HFFc6 (cell line): ENCODE measurements at places on chromosomes 2 and 18. TPM values are rescaled to one million over a fixed set of nuclear protein-coding genes. Genes with fewer than 3 reads are reported as not detected.
A peak's percentile ranks its signal among the peaks of the same experiment; 100 is the strongest.

DNA sequence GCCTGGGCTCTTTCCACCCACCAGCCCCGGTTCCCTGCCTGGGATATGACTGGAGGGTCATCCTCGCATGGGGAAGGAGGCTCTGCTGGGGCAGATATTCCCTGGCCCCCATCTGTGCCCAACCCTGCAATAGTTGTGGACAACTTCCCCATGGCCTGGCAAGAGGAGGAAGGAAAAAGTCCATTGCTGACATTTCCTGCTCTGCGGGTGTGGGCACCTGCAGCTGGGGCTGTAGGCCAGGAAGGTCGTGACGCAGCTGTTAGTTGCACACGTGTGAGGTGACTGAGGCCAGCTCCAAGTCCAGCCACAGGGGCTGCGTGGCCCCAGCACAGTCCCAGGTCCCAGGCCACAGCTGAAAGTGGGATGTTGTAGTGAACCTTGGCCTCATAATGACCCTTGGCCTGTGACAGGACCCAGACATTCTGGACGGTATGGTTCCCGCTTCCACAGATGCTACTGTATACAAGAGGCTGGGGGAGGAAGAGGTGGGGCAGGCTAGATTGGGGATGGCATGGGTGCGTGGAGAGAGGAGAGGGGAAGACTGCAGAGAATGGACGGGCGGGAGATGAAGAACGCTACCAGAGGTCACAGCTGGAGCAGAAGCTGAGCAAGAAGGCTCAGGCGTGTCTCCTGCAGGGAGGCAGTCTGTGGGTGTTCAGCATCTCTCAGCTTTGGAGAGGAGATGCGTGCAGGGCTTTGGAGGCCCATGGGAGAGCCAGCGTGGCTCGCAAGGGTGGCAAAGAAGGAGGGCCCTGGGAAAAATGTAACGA, 22.1 kb downstream of the OTOF start:
- DNase-seq: no peak

DNA sequence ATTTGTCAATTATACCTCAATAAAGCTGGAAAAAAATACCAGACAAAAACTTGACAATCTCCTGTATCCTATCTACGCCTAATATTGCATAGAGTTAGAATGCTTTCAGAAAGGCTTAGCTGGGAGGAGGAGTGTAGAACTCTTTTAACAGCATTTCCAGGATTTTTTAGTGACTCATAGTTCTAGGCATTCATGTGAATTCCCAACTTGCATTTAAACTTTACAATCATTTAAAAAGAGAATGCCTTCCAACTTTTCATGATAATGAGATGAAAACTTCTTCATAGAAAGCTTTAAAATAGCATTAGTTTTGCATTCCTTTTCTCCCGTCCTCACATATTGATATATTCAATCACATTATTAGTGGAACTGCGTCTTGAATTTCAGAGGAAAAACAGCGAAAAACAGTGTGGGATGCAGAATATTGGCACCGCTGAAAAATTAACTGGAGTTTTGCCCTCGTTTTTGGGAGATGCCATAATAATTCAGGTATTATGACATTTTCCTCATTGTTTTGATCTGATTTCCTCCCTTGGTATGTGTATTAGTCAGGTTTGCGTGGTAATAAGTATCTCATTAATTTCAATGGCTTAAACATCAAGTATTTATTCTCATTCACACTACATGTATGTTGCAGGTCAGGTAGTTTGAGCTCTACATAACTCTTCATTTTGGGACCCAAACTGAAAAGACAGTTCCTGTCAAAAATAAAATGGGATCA, 293.2 kb upstream of the FIGN start:
- peak; percentile 4 for DNase-seq

DNA sequence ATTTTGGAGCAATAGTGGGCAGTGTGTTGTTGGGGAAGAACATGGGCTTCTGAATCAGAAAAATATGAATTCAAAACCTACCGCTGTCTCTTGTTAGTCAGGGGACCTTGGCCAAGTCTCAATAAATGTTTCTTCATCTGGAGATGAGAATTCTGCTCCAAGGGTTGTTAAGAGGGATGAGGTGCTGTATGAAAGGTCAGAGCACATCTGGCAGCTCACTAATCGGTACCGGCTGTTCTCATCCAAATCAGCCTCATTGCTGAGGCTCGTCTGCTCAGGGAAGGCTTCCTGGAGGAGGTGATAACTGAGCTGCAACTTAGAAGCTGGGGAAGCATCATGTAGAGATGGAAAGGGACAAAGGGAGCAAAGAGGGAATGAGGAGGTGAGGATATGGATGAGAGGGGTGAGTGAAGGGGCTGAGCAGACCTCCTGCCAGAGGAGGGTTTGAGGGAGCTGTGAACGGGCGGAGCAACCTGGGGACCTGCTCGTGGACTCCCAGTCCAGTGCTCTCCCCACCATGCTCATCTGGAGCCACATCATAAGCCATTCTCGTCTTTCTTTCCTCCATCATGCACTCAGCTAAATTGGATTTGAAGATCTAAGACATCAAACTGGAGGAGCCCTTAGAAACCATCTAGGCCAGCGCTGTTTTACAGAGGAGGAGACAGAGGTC, 47.4 kb downstream of the GREB1 start:
- DNase-seq: no peak

DNA sequence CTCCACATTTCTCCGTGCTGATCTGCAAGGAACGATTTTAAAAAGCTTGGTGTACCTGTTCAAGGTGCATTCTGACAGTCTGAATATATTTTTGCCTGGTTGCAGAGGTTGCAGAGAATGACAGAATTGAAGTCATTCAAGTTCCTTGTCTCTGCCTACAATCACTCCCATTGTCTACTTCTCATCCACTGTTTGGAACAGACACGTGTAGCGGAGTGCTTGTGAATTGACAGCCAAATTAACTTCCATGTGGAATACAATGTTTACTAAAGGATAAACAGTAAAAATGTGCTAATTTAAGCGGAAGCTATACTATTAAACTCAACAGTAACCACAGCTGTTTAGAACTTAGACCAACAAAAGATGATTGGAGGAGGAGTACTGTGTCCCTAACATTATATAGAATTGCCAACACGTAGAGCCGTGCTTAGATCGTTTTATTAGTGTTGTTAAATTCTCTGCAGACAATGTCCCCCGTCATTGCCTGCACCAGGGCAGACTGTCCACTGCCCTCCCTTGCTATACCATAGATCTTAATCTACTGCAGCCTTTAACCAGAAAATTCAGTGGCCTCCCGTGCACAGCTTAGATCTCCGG, 87.3 kb upstream of the ZCCHC2 start:
- DNase-seq: no peak

GRCh38 chr2:42073739-42074503, 26.1 kb downstream of the PKDCC start:
- DNase-seq: no peak

- no peak for DNase-seq
These were observed 20.3 kb downstream of the PER2 start for GRCh38 chr2:238267884-238268680.

DNA sequence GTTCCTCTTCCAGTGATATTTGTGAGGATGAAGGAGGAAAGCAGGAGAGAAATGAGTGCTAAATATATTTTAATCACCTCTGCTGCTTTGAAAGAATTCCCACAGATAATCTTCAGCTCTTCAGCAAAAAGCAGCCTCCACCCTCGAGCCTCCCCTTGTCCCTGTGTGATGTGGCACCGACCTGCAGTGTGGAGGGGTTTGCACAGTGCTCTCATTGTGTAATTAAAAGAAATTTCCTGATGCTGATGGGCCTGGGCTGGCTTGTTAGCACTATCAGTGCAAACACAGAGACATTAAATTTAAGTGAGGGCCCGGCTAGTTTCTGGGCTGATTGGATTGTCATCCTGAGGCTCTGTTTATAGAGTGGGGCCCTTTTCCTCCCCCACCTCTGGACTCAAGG, 53.4 kb downstream of the KIF5C start:
- DNase-seq: no peak

DNA sequence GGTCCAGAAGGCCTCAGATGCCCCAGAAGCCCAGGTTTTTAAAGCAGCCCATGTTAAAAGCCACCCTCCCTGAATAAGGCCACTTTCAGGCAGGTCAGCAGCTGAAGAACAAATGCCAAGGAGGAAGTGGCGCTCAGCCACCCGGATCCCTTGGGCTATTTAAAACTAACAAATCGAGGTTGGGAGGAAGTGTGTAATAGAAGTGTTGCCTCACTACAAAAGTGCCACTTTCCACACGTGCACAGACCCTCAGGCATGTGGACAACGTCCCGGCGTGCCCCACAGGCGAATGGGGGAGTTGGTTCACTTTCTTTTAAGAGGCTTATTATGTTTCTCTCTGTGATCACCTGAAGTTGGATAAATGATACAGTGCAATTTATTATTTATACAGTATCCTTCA, 173.8 kb upstream of the SALL3 start:
- no peak for DNase-seq

- no peak for DNase-seq
These were observed at the start of gene SLC9A2 for GRCh38 chr2:102619414-102620319. SLC9A2 (plus strand) TSS chr2:102619553; CDS start chr2:102619849, 296 bp downstream.

DNA sequence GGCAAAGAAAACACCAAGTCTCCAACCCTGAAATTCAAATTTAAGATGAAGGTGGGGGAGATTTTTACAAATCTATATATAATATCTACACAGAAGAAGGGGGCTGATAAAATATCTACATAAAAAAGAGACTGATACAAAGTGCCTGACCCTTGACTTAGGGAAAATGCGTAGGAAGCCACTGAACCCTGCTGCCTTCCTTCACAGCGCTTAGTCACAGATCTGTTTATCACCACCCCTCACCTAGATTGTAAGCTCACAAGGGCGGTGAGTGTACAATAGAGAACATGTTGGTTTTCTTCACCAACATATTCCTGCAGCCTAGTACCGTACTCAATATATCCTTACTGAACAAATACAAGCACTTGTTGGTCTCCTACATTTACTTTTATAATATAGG, 54.3 kb downstream of the NOL10 start:
- DNase-seq: no peak

GRCh38 chr2:164847981-164848741, 6.5 kb upstream of the COBLL1 start:
- DNase-seq: no peak

GRCh38 chr18:24515721-24516120, 55.3 kb downstream of the HRH4 start:
- no peak for DNase-seq

DNA sequence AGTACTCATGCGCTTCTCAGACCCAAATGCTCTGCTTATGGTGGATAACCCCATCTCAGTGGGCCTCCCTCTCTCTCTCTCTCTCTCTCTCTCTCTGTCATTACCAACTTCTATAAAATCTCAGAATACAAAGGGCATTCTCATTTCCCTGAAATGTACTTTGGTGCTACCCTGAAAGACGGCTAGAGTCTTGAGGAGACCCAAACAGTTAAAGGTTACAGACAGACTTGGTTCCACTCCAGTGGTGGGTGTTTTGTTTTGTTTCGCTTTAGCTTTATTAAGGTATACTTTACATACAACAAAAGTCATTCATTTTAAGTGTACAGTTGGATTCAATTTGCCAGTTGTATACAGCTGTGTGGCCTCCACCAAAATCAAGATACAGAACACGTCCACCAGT, 60.9 kb downstream of the BCL11A start:
- DNase-seq: no peak

DNA sequence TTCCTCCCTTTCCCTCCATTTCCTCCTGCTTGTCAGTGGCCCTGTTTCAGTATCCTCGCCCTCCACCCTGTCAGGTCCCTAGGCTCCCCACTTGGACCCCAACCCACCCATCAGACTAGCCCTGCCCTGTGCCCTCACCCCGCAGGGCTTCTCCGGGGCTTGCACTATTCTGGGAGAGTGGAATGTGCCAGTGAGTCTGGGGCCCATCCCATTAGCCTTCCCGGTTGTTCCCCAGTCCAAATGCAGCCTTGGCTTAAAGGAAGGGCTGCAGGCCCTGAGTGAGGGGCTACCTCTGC, 45.5 kb downstream of the MYO7B start:
- DNase-seq: no peak

GRCh38 chr2:218367415-218368149, 10.9 kb downstream of the CATIP start:
- no peak for DNase-seq

DNA sequence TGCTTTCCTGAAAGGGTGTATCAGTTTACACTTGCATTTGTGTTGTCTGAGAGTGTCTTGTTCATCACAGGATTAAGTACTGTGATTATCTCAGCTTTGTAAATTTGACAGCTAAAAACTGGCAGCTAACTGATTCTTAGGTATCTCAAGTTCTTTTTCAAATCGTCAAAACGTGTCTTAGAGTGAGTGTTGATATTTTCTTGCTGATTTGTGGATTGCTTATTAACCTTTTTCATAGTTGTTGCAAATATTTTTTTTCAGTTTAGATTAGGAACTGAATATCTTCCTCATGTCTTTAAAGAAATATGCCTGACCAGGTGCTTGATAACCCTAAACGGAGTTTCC, 41.9 kb downstream of the LRRFIP1 start:
- no peak for DNase-seq

DNA sequence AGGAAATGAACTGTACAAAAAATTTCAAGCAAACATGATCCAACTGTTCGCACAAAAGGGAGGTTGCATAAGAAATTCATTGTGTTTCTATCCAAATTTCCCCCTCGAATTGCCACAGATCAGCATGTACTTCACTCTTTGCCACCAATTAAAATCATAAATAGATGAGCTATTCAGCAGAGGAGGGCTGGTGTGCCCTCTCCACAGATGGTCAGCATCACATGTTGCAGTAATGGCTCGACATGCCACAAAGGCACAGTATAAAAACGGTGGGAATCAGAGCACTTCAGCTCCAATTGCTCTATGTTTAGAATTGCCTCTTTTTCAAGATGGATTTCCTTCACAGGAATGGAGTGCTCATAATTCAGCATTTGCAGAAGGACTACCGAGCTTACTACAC, at the start of gene G6PC2:
Gene G6PC2 (plus strand): TSS at position 289 of the 400 bp plus-strand sequence. CDS start 41 bp downstream, at position 330.
- no peak for DNase-seq

DNA sequence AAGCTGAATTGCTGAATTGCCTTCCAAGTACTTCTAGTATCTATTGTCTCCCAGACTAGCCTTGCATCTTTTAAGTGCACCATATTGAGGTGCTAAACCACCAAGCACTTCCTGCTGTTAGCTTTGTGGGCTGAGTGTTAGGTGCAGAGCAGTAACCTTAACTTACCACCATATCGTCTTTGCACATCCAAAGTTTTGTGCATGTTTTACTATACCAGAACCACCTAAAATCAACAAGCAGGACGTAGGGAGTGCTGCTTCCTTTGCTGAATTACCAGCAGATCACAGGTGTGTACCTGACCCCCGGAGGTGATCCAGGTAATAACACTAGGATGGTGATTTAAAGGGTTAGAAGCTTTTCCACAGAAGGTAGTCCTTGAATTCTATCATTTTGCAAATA, 359.9 kb upstream of the HNRNPA3 start:
- no peak for DNase-seq

DNA sequence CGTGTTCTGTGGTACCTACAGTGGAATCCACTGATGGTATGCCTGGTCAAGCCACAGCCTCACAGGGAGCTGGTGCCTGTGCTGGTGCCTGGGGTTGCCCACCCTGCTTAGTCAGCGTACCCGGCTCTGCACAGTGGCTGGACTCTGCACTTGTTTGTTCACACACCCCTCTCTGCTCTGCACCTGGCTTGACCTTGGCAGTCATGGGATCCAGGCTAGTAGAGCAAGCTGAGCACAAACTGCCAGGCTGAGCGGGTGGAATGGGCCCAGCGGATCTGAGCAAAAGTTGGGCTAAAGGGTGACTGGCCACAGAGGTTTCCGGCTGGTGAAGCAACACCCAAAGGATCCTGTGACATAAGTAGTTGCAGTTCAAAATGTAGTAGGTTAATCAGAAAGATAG, 163.5 kb downstream of the CDH19 start:
- DNase-seq: no peak

The HOXD12 gene
- total RNA-seq: 0.29 TPM in 1 of 3 replicates, not detected in the others

The GKN2 gene
- not detected in 2 replicates for total RNA-seq

The CD207 gene
- not detected in 2 replicates for total RNA-seq

The STARD6 gene
- 0.34 TPM in 1 of 3 replicates, not detected in the others for total RNA-seq

The ABCB11 gene
- total RNA-seq: not detected in 3 replicates

The RGPD4 gene
- total RNA-seq: 0.05 and 0.09 TPM in 2 replicates

The SERPINB13 gene
- total RNA-seq: not detected in 2 replicates

The NR4A2 gene
- 2.2 and 5.5 TPM in 2 replicates for total RNA-seq

The COLEC11 gene
- total RNA-seq: not detected in 3 replicates
